Breast epithelium (tissue), 4 donors: ENCODE measurements at places on chromosomes 13 and 19. TPM values are rescaled to one million over a fixed set of nuclear protein-coding genes. Genes with fewer than 3 reads are reported as not detected.

- DNase-seq = no peak
These were observed 16.1 kb upstream of the TPT1 start for GRCh38 chr13:45356966-45357672.

DNA sequence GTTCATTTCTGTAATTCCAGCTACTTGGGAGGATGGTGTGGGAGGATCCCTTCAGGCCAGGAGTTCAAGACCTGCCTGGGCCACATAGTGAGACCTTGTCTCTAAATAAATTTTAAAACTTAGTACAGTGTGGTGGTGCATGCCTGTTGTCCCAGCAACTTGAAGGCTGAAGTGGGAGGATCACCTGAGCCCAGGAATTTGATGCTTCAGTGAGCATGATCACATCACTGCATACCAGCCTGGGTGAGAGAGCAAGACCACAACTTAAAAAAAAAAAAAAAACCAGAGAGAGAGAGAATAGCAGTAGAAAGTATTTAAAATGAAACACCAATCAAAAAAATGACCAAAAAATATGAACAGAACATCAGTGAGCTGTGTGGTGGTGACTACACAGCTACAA lies 7.1 kb upstream of the ZNF823 start:
- no peak for DNase-seq

CACNG7 gene
- not detected for total RNA-seq

CYP4F3 gene
- total RNA-seq = 0.44 TPM

- DNase-seq = no peak
These were observed 123.3 kb downstream of the AKAP11 start for GRCh38 chr13:42395086-42395821.

MPND gene
- 7.7 TPM for total RNA-seq

PRSS57 gene
- not detected for total RNA-seq

DNA sequence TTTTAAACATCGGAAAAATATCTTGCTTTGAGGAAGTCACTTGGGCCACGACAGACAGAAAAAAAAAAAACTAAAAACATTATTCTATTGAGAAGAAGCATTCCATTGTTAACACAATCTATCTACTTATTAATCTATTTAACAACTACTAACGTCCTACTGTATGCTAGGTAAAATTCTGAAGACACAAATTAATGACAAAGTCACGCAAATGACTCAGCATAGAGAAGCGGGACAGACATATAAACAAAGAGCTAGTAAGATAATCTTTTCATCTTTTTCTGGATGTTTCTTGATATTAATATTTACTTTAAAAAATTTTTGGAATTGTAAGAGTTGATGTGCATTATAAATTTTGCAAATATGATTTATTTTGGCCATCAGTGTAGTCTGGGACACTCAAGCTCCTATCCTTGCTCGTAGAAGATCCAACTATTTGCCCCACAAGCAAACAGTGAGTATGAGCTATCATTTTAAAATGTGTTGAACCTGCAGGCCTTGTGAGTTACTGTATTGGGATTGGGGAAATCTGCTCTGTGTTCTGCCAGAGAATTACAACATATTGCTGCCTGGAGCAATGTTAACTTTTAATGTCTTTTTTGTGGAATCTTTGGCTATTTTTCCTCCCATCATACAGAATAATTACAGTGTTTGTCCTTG lies 109.1 kb downstream of the PCDH9 start:
- no peak for DNase-seq

- DNase-seq = no peak
These were observed 386.6 kb downstream of the PCDH20 start for GRCh38 chr13:61029064-61029463.

- DNase-seq = no peak
These were observed 315.2 kb downstream of the ATP8A2 start for GRCh38 chr13:25686831-25687470.

- DNase-seq = no peak
These were observed 4.4 kb upstream of the LTBP4 start for GRCh38 chr19:40596608-40597328.

GRCh38 chr19:55959996-55960675 lies 12.5 kb downstream of the NLRP8 start:
- DNase-seq = no peak

DNA sequence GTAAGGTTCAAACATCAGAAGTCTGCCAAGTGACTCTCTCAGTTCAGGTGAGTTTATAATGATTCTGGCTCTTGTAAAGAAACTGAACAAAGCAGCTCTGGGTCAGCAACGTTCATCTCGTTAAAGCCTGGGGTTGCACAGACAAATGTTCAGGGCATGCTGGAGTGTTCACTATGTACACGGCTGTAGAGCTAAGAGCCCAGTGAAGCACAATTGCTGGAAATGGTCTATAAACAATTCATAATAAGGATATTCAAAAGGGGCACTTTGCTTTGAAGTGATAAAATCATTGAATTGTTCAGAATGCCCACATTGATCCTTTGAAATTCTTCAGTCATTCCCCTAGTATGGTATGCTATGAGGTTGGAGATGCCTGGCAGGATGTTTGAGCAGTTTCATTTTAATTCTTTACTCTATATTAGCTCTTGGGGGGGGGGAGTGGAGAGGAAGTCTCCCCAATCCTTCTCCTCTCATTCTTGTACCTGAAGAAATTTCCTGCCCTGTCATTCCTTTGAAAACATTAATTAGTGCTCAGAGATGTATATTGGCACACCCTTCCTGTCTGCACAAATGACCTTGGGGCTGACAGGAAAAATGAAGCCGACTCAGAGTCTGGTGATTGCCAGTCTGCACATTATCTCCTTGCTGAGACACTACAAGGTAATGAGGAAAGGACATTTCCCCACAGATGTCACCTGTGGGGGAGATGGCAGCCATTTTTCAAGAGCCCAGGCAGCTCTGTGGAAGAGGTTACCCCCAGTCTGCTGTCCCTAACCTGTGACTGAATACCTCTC lies 145.5 kb downstream of the DLEU7 start:
- no peak for DNase-seq
